ENCODE measurements at places on chromosomes 4 and X.

- DNase-seq = no peak
Observed at GRCh38 chrX:42759881-42760280, 18.1 kb downstream of the PPP1R2C start.

GRCh38 chr4:123462007-123462406 is 65.4 kb downstream of the SPRY1 start:
- no peak for DNase-seq

GRCh38 chr4:123397144-123398065 is 810 bp downstream of the SPRY1 start:
- DNase-seq = no peak

- no peak for DNase-seq
Observed at GRCh38 chr4:39066371-39066770, 4.3 kb downstream of the KLHL5 start.

GRCh38 chrX:132425744-132426318 is 63.0 kb downstream of the MBNL3 start:
- DNase-seq = no peak

GRCh38 chr4:90816754-90817153 is 689.6 kb downstream of the CCSER1 start:
- DNase-seq = no peak

DNA sequence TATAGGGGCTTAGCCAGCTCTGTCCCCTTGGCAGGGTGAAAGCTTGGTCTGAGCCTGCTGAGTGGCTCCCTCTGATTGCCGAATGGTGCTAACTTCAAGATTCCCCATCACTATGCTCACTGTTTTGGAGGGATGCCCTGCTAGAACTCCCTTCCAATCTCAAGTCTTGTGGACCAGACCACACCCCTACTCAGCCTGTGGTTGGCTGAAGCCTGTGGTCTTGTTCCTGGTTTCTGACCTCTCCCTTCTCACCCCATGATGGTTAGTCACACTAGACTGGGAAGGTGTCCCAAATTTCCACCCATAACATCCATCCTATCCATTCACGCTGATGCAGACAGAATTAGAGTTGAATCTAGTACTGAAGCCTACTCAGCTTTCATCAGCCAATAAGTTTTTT is 184.7 kb upstream of the NDP start:
- no peak for DNase-seq

GRCh38 chr4:13992975-13993520 is 365.5 kb upstream of the BOD1L1 start:
- no peak for DNase-seq

DNA sequence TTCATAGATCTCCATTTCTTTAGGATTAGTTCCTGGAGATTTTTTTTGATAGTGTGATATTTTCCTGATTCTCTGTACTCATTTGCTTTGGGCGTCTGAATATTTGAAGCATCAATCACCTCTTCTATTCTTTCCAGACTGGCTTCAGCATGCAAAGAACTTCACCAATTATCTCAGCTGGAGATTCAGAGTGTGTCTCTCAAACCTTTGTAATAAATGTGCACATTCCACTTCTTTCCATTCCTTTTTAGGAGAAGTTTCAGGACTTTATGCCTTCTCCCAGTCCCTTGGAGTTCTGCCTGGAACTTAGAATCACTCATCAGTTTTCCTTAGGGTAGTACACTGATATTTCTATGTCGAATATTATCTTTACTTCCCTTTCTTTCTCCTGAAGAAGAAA is 334.8 kb downstream of the TEX13C start:
- no peak for DNase-seq

DNA sequence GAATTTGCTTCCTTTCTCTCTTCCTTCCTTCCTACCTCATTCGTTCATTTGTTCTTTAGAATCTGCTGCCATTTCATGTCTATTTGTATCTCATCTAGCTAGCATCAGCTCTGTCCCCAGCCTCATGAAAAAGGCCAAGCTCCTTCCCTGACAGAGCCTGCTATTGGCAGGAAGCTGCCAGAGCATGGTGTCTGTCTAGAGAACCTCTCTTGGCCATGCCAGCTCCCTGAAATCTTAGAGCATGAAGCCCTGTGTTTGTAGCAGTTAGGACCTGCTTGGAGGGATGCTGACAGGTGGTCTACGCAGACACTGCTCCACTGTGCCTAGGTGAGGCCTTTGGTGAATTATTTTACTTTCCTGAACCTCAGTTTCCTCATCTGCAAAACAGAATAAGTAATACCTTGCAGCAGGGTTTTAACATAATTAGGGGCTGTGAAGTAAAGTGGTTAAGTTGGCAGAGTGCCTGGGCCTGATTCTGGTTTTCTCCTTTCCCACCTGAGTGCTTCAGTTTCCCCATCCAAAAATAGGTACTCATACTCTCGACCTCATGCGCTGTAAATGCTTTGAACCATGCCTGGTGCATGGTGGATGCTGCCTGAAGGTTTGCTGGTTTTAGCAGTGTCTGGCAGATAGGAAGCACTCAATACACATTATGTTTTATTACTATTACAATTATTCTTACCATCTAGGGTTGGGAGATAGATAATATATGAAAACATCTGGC is 4.7 kb downstream of the PTTG2 start:
- no peak for DNase-seq

GRCh38 chr4:82753238-82753637 is 45.4 kb downstream of the SCD5 start:
- DNase-seq = no peak

GRCh38 chrX:103629318-103630170 is 769 bp downstream of the TCEAL1 start:
- peak; percentile 39 for DNase-seq

GRCh38 chrX:47796433-47796906 is 40.2 kb upstream of the ZNF81 start:
- DNase-seq = peak; percentile 10

DNA sequence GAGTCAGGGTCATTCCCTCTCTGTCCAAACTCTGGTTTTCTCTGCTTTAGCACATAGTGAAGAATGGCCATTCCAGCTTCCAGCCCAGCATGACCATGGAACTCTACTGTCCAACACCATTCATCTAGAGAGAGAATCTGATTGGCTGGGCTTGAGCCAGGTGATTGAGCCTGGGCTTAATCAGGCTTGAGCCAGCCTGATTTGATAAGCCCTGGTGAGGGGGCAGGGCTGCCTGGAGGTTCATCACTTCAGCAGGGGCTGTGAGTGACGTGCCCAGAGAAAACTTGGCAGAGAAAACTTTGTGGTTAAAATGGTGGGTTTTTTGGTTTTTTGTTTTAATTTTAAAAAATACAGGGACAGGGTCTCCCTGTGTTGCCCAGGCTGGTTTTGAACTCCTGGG is 62.5 kb downstream of the KIAA0232 start:
- no peak for DNase-seq

- no peak for DNase-seq
Observed at GRCh38 chr4:173121076-173121561, 47.5 kb upstream of the GALNT7 start.

- no peak for DNase-seq
Observed at GRCh38 chr4:20487852-20488251, 212.4 kb upstream of the PACRGL start.

DNA sequence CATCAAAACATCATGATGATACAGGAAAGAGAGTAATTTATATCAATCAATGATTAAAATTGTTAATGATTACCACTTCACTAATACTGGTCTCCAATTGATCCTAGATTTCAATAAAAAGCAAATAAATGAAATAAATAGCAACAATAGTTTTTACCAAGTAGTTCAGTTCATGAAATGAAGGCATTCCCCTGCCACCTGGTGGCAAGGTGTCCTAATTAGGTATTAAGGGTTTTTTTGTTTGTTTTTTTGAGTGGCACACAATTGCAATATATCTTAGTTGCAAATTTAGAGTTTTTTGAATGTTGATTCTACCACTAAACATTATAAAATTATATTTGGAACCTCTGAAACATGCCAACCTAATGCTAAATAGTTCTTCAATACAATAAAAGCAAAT is 157.4 kb upstream of the PDE5A start:
- peak; percentile 10 for DNase-seq

DNA sequence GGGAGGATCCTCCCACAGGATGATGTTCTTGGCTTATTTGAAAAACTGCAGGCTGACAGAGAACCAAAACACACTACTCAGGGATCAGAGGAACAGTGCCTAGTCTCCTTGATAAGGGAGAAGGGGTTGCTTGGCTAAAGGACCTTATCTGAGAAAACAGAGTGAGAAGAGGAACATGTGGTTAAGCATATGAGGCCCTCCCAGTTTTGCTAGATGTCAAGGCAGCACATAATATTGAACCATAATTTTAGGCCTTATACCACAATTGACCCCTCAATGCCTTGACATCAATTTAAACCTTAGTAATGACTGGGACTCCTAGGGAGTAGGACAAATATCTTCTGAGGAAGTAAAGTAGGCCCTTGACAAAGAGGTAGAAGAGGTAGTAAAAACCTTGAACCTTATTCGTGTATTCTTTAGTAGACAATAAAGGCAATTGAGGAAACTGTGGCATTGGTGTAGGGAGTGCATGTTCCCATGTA is 79.3 kb downstream of the TEX13C start:
- DNase-seq = no peak

- DNase-seq = no peak
Observed at GRCh38 chr4:102252171-102252570, 93.1 kb downstream of the SLC39A8 start.

GRCh38 chr4:187608001-187608421 is 387.6 kb upstream of the ZFP42 start:
- DNase-seq = peak; percentile 24

DNA sequence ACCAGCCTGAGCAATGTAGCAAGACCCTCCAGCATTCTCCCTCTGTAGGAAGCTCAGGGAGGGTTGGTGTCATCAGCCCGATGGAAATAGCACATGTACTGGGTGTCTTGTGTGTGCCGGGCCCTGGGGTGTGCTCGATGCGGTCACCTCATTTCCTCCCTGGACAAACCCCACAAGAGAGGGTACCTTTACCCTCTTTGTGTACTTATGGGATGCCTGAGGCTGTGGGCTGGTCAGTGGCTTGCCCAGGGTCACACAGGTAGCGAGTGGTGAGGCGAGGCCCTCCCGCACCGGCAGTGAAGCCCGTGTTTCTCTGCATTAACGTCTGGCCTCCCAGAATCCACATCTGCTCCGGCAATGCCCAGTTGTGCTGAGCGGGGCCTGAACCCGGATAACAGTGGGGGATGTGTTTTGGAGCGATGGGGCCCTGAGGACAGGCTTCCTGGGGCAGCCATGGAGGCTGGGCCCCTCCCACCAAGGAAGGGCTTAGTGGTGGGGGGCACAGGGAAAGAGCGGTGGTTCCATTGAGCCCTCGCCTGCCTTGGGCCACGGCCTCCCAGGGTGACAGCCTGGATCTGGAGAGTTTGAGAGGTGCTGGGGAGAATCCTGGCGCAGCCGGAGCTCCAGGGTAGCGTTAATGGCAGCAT is 8.1 kb downstream of the PSAPL1 start:
- no peak for DNase-seq

DNA sequence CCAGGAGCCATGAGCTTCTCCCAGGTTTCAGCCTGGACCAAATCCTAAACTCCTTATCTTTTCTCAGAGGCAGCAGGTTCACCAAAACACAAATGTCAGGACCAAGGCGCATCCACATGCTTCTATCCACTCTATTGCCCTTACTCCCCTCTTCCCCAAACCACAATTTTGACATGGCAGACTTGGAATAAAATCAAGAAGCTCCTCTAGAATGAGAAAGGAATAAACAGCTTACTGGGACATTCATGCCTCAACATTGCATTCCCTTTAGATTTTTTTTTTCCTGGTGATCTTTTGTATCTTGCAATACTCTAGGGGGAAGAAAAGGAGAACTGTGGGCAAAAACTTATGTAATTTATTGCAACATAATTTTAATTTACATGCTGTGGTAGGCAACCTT is 119.1 kb downstream of the TSPAN5 start:
- DNase-seq = no peak

GRCh38 chrX:153340111-153340510 is 6.2 kb downstream of the ZNF275 start:
- DNase-seq = no peak

GRCh38 chrX:4182408-4182806 is 469.0 kb upstream of the PRKX start:
- DNase-seq = no peak

DNA sequence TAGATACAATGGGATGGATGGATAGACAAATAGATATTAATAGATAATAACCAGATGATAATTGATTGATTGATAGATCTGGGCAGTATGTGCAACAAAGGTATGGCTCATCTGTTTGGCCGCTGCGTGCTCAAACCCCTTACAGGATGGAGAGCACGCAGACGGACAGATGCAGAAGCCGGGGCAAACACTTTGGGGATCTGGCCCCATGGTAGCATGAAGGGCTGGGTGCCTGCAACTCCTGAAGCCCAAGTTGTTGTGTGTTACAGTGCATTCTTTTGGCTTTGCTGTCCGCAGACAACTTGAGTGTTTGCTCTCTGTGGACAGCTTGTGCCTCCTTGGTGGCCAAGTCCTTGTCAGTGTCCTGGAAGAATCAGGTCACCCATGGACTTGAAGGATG is 10.6 kb upstream of the DHRSX start:
- DNase-seq = no peak

- no peak for DNase-seq
Observed at GRCh38 chrX:11739776-11740175, 18.3 kb upstream of the MSL3 start.

DNA sequence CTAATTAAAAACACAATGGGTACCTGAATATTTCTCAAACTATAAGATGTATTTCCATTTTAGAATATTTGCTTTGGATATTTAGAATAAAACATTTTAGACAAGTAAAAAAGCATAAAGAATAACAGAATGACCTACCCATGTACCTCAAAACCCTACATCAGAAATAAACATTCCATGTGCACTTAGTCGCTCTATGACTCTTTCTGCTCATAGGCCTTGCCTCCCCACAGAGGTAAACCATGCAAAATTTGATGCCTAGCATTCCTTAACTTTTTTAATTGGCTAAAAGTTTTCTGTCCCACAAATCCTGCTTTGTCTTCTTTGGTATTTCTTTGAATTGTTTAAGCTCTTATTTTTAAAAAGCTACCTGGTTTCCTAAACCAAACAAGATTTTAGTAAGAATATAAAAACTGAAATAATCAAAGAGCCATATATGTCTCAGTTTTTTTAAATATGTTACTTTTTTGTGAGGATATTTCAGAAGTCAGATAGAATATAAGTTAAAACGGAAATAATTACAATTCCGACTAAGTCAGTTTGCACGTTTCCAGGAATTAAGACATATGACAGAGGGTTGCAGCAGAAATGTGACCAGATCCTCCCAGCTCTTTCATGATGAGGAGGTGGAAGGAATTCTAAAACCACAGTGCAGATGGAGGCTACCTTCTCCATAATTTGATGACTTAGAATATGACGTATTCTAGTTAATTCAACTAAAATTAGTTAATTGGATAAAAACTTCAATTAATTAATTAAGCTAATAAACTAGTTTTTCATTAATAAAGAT is 102.5 kb downstream of the FIP1L1 start:
- DNase-seq = no peak

- no peak for DNase-seq
Observed at GRCh38 chr4:90187148-90187884, 60.1 kb downstream of the CCSER1 start.

DNA sequence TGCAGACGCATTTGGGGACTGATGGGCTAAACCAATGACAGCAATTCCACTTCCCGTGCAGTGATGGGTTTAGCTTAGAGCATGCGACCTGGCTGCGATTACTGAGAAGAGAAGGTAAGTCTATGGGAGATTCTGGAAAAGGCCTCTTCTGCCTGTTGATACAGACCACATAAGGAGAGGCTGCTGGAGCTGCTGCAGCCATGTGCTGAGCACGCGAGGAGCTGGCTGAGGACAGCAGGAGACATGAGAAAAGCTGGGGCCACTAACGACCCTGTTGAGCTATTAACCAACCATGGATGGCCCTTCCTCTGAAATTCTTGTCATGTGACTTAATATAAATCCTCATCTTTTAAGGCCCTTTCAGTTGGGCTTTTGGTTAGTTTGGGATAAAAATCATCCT is 199.9 kb downstream of the PRDM5 start:
- DNase-seq = no peak
